NCI-H1092 (cell line): ENCODE measurements at places on chromosomes 3 and 15.
A peak's percentile ranks its signal among the peaks of the same experiment; 100 is the strongest.

GRCh38 chr3:1082108-1082507 lies 10.7 kb upstream of the CNTN6 start:
- peak; percentile 7 for DNase-seq

DNA sequence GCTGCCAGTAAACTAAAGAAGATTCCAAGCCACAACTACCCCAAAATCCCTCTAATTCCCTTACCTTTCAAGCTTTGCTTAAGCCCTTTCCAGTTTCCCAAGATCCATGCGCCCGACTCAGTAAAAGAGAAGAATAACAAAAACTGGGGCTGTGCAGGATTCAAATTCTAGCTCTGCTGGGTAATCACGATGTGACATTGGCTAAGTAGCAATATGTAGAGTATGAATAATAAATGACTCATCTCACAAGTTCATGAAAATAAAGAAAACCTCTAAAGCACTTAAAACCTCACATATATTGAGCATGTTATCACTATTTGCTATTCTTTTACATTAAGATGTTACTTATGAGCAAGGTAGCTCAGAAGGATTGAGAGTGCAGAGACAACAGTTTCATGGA lies 522.2 kb upstream of the ZNF717 start:
- DNase-seq, result no peak

DNA sequence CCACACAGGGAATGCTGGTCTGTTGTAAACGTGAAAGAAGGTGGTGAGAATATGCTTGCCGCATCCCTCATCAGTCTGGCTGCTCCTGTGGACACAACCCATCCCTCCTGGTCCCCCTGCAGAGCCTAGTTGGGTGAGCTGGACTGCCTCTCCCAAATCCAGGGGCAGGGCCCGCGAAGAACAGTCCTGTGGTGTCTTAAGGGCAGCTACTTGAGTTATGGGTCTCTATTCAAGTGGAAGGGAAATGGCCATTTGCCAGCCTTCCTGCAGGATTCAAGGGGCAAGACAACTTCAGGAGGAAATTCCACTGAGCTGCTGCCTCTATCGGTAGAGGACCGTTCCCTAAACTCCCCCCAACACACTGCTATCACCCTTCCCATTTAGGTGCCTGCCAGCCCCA lies 98.9 kb downstream of the IQSEC1 start:
- DNase-seq, result no peak

- DNase-seq, result no peak
Observed at GRCh38 chr3:71129611-71130431, 453.7 kb downstream of the FOXP1 start.

DNA sequence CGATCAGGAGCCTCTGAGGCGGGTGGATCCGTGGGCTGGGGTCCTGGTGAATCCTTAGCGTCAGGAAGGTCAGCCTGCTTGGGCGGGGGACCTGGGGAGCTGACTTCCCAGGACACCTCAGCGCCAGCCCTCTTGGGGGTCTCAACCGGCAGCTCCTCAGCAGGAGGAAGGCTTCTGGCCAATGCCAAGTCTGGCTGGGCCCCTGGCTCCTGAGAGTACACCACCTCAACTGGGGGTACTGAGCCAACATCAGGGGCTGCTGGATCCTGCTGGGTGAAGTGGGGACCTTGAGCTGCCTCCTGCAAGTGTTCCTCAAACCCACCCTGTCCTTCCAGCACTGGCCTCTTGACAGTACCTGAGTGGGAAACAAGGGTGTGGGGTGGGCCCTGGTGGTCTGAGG lies 3.1 kb downstream of the PRRT3 start:
- DNase-seq, result no peak

- DNase-seq, result no peak
Observed at GRCh38 chr3:159818997-159819500, 169.6 kb upstream of the IL12A start.

DNA sequence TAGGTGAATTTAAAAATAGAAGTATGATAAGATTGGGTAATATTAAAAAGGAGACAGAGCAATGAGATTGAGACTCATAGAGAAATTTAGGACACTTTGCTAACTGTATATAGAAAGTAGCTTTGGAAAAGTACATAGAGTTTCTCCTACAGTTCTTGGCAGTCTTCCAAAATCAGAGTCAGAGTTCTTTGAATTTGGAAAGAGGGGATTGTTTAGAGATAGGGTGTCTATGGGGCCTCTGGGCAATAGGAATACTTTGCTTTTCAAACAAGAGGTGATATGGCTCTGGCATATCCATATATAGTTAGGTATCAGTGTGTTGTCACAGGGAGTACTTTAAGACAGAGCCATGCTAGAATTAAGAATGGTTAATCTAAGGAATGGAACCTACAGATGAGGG lies 477.1 kb upstream of the KCNMB2 start:
- no peak for DNase-seq

GRCh38 chr3:184066211-184066610 lies 13.4 kb downstream of the HTR3C start:
- no peak for DNase-seq

DNA sequence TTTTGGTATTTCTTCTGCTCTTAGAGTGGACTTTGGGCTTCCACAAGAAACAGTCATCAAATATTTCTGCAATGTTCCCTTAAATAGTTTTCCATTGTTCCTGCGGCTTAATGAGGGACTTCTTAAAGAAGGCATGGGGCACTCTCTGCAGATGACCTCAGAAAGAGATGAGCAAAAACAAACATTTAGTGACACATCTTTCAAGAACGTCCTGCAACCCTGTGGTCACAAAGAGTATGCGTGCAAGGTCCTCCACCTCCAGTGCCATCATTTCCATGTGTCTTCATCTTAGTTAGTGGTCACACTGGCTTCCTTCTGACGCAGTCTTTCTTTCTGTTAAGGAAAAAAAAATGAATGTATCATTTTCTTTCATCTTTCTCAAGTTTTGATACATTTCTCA lies 56.2 kb downstream of the GREM1 start:
- DNase-seq, result no peak

GRCh38 chr15:97706059-97706458 lies 254.4 kb upstream of the ARRDC4 start:
- no peak for DNase-seq

GRCh38 chr15:78034495-78035191 lies 42.9 kb downstream of the TBC1D2B start:
- DNase-seq, result no peak

GRCh38 chr3:84724877-84725276 lies 233.9 kb upstream of the CADM2 start:
- DNase-seq, result no peak

DNA sequence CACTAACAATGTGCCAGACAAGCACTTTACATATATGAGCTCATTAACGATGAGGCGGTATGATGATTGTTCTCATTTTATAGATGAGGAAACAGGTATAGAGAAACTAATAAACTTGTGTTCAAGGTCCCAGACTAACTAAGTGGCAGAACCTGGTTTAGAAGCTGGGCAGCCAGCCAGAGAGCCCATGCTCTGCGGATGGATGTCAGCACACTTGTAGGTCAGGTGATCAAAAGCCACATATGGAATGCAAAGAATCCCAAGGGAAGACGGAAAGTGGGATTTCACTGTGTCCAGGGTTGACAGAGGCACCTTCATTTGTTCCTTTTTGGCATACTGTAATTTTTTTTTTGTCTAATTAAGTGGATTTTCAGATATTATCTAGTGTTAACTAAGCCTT lies 103.7 kb downstream of the EFL1 start:
- no peak for DNase-seq

DNA sequence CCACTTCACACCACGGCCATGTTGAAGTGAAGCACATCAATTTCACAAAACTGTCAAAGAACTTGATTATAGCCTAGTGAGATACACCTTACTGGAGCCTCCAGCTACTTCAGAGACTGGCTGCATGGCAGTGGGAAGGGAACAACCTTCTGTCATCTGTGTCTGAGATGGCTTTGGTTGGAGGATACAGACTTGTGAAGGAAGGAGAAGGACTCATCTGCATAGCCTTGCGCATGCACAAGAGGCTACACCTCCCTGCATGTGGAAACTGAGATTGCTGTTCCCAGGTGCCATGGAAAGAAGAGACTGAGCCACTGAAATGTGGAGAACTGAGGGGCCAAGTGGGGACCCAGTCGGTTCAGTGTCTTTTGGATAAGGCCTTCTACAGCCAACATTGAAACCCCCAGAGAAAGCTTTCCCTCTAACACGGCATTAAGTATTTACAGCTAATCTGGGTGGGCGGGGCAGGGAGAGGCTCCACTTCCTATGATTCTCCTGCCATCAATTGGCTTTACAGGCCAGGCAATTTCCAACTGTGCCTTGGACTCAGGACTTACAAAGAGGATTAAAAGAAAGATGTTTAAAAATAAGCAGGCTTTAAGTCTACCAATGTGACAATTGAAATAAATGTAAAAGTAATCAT lies 58.8 kb downstream of the IL16 start:
- no peak for DNase-seq

DNA sequence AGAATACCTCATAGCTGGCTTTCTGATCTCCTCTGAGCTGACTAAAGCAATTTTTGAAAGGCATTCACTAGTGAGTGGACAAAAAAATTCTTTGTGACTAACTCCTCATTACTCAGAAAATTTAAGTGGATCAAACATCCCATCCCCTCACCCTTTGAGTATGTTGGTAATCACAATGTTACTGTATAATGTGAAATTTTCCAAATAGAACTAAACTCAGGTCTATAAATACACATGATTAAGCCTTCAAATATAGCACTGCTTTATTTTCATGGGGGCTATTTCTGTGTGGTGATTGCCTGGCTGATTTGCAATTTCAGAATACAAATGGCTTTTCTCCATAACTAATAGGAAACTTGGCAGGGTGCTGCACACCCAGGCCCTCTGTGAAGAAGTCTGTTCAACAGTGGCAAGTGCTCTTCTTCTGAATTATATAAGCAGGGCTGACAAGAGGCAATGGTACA lies 45.9 kb upstream of the ACTC1 start:
- no peak for DNase-seq

DNA sequence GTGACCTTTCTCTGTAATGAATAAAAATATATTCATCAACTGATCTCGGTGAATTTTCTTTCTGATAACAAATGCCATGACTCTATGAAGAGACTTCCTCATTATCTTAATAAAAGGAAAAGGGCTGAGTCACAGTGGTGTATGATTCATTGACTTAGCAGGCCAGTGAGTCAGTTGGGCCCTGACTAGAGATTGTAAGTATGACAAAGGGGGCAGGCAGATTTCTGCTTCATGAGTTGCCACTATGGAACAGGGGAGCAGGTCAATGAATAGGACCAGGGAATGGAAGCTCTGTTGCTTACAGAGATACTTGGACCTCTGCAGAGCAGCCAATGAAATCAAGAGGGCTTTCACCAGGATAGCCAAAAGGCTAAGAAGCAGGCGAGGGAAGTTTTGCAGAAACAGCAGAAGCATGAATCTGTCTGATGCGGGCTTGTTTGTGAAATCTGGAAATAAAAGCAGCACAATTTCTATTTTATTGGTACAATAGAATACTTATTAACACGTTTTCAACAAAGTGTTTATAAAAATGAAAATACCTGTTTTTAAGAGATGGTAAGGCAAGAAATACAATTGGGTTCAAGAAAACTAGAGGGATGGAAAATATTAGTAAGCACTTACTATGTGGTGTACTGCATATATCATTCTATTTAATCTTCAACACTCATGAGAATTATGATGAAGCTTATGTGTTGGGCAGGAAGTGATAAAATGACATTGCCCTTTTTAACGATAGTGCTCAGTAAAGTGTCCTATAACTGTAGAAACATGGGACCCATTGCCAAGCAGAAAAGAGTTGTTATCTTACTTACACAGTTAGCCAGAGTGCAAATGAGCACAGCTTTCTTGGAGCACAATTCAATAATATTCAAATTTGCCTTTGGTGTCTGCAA lies 169.8 kb upstream of the MYRIP start:
- DNase-seq, result no peak

GRCh38 chr3:154334973-154335420 lies 10.7 kb upstream of the DHX36 start:
- no peak for DNase-seq

DNA sequence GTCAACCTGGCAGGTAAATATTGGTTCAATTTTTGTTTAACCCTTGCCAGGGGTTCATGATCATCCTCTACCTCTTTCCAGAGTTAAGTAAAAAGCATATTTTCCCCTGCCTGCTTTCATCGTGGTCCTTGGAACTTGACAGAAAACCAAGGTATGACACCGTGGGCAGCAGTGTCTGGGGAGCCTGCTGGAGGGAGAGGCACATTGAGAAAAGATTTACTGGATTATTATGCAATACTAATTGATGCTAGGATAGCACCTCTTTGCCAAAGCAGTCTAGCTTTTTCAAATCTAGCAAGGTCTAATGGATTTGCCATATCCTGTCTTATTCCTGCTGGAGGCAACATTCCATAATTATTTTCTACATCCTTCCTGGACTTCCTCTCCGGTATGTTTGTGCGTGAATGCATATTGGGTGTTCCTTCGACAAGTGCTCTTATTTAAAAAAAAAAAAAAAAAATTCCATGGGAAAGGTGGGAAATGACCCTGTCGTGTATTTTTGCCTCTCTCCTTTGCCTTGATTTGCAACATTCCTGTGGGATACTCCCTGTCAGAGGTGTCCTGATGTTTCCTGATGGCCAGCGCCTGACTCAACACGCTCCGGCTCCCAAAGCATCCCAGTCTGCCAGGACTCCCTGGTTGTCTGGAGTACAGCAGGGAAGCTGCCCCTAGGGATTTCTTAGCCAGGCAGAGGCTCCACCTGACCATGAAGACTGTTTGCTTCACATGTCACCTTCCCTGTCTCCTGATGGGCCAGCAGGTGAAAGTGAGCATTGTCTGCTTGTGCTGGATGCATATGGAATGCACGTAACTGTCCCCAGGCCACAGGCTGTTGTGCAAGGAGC lies 6.3 kb downstream of the BHLHE40 start:
- no peak for DNase-seq

DNA sequence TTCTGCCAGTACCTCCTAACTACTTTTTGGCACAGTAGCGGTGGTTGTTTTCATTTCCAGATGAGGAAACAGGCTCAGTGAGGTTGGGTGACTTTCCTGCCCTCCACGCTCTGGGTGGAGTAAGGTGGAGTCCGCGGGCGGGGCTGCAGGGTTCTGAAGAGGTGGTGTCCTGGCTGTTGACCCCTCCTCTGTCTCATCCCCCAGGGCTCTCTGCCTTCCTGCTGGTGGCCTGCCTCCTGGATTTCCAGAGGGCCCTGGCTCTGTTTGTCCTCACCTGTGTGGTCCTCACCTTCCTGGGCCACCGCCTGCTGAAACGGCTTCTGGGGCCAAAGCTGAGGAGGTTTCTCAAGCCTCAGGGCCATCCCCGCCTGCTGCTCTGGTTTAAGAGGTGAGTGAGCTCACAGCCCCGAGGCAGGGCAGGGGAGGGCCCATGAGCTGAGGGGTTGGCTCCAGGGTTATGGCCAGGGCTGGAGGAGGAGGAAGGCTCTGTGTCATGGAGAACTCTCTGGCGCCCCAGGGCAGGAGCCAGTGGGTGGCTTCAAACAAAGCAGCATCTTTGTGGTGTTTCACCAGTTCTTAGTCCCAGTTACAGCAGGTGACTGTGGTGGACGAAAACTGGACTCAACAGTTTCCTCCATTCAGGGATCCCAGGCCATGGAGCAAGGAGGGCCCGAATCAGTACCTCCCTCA lies 10.4 kb downstream of the SLC28A1 start:
- no peak for DNase-seq

- DNase-seq, result no peak
Observed at GRCh38 chr15:89401631-89402517, 67.2 kb upstream of the POLG start.

GRCh38 chr3:112781599-112781998 lies 65.1 kb downstream of the CD200R1L start:
- DNase-seq, result no peak

- DNase-seq, result no peak
Observed at GRCh38 chr15:82882273-82882928, 70.1 kb downstream of the HOMER2 start.

GRCh38 chr15:49215768-49216739 lies 46.0 kb downstream of the GALK2 start:
- peak; percentile 14 for DNase-seq

- DNase-seq, result no peak
Observed at GRCh38 chr3:27176256-27176655, 192.9 kb downstream of the NEK10 start.
